ENCODE measurements at places on chromosomes 5 and 9.
A peak's percentile ranks its signal among the peaks of the same experiment; 100 is the strongest.

- no peak for DNase-seq
Measured at GRCh38 chr5:96657068-96657467, 5.1 kb upstream of the CAST start.

DNA sequence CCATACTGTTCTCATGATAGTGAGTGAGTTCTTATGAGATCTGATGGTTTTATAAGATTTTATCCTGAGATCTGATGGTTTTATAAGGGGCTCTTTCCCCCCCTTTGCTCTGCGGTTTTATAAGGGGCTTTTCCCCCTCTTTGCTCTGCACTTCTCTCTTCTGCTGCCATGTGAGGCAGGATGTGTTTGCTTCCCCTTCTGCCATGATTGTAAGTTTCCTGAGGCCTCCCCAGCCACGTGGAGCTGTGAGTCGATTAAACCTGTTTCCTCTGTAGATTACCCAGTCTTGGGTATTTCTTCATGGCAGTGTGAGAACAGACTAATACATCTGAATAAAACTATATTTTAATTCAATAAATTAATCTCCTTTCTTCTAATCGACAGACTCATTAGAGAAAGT is 64.9 kb upstream of the ZSWIM6 start:
- DNase-seq = no peak

- no peak for DNase-seq
Measured at GRCh38 chr9:96616817-96617438, 2.7 kb downstream of the CDC14B start.

DNA sequence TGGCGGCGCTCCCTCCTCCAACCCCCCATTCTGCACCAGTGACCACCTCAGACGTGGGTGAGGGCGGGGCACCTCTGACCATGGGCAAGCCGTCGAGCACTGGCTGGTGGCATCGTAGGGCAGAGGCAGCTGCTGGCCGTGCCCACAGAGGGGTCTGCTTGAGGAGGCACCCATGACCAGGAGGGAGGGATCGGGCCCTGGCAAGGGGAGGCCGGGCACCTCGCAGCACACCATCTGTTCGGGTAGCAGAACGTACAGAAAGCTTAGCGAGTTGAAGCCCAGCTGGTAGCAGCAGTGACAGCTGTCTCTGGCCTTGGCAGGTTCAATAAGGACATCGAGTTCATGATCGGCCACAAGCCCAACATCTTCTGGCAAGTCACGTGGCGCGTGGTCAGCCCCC is 4.3 kb upstream of the SLC6A18 start:
- no peak for DNase-seq

GRCh38 chr9:20524776-20525175 is 97.5 kb downstream of the MLLT3 start:
- no peak for DNase-seq

DNA sequence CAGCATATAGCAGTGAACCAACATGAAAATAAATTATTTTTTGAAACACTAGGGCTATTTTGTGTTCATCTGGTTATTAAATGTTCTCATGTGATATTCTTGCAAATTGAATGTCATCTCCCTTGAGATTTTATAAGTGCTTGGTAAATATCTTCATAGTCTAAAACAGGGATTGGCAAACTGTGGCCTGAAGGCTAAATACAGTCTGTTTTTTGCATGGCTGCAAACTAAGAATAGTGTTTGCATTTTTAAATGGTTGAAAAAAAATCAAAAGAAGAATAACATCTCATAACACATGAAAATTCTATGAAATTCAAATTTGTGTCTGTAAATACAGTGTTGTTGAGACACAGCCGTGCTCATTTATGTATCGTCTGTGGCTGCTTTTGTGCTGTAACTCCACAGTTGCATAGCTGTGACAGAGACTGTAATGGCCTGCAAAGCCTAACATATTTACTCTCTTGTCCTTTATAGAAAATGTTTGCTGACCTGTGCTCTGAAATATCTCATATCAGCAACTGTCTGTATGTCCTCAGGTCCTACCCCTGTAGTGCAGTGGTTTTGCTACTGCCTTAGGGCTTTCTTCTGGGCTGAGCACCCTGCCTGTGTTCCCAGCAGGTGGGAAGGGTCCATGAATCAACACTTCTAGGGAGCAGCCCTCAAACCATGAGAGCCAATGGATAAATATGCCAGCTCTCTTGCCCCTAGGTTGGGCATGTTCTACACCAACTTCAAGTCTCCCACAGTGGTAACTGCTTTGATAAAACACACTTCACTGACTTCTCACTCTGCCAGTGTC is 41.7 kb upstream of the ARRDC3 start:
- DNase-seq = no peak

DNA sequence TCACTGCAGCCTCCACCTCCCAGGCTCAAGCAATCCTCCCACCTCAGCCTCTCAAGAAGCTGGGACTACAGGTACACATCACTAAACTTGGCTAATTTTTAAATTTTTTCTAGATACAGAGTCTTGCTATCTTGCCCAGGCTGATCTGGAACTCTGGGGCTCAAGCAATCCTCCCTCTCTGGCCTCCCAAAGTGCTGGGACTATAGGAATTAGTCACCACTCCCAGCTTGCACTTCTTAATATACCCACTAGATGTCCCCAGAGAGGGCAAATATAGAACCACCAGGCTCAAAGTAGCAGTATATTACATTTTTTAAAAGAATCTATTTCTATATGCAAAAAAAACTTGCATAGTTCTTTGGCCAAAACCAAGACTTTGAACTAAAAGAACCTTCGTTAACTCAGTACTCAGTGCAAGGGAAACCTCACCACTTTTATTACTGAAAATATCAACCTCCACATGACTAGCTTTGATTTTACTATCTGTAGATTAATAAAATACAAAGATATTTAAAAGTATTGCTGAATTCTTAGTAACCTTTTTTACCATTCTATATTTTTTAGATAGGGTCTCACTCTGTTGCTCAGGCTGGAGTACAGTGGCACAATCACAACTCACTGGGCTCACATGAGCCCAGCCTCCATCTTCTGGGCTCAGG is 25.8 kb upstream of the HSD17B3 start:
- peak; percentile 53 for DNase-seq

- DNase-seq = no peak
Measured at GRCh38 chr5:40738502-40738901, 17.3 kb downstream of the TTC33 start.

DNA sequence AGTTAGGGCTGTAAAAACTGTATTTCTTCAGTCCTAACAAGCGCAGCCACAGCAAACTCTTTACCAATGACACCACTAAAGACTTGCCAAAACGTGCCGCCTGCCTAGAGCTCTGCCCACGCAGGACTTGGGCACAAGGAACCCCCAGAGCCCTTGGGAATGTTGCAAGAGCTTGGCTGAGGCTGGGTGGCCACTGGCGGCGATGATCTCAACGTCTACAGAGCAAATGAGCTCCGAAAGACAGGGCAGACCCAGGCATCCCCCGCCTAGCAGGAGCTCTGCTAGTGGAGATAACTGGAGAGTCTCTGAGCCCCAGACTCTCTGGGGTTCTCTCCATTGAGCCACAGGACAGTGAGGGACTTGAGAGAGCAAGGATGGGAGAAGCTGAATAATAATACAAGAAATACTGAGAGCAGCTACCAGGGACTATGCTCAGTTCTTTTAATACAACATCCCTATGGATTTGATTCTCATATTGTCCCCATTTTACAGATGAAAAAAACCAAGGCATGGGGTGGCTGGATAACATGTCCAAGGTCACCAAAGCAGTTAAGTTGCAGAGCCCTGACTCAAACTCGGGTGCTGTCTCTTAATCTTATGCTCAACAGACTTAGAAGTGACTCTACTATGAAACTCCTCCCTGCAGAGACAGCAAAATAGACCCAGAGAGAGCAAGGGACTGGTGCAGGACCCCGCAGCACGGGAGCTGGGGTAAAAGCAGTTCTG is 32.5 kb downstream of the SHB start:
- DNase-seq = no peak

DNA sequence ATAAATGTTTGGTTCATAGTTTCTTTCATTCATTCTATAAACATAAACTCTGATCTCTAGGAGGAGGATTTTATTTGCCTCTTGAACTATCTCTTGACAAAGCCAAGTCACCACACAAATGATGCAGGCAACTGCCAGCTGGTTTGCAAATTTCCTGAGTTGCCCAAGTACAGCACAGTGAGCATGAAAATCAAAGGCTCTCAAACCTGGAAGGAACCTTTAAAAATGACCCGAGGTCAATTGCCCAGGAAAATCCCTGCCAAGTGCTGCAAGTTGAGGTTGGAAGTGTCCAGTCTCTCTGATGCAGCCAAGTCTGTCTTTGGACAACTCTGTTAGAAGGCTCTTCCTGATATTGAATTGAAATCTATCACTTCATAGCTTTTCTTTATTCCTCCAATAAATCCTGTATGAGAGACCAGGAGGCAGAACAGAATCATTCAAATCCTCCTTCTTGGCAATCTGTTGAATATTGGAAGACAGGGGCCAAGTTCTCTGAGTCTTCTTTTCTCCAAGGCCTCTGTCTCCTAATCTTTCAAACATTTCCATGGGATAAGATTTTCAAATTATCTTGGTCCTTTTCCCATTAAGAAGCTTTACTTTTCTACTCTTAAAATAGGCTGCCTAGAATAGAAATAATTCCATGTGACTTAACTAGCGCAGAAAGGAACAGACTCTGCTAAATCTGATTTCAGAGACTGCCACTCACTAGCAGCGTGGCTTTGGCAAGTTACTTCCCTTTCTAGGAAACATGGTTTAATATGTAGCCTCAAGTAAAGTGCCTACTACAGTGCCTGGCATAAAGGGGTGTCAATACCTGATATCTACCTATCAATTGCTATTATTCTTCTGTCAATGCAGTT is 159.2 kb downstream of the SNX18 start:
- DNase-seq = no peak

- no peak for DNase-seq
Measured at GRCh38 chr9:32180597-32180996, 203.8 kb upstream of the ACO1 start.

DNA sequence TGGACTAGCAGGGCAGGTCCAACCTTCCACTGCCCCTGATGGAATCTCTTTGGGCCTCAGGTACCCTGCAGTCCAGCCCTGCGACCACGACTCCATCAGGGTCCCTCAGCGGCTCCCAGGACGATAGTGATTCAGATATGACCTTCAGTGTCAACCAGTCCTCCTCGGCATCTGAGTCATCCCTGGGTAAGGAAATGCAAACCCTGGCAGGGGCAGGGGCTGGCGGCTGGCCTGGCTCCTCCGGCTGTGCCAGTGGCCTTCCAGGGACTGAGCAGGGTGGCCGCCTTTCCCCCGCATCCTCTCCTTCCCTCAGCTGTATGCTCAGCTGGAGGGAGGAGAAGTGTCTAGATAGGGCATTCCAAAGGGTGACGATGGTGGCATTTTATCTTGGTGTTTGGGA is 45.0 kb downstream of the NEURL1B start:
- DNase-seq = no peak

DNA sequence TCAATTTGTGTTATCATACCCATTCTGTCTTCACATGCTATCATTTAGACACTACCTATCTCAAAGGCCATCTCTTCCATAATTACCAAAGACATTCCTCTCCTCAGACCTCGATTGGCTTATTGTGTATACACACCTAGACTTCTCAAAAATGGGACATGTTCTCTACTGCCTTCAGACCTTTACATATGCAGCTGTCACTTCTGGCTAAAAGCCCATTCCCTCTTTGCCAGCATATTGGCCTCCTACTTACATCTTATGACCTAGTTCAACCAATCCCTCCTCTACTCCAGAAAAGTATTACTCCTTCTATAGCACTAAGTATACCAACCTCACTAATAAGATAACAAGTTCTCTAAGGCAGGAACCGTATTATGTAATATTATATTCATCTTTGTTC is 84.4 kb downstream of the RAPGEF6 start:
- DNase-seq = no peak

DNA sequence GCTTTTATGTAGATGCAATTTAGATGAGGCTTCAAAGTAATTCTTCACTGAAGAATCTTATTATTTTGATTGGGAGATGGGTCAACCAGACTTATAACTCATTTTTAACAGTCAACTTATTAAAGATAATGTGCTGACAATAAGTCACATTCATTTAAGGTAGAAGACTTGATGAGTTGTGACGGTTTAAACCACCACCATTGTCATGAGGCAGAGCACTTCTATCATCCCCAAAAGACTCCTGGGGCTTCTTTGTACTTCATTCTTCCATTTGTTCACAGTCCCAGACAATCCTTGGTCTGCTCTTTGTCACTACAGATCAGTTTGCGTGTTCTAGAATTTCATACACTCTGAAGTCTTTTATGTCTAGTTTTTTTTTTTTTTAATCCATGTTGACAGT is 346.1 kb downstream of the RASEF start:
- no peak for DNase-seq

GRCh38 chr5:167849874-167850273 is 441.6 kb upstream of the WWC1 start:
- DNase-seq = no peak

GRCh38 chr5:181204826-181205760 is at the start of gene TRIM7:
TSS of gene TRIM7 (minus strand) at chr5:181205196. CDS start at chr5:181205110, 86 bp downstream.
- DNase-seq = no peak

DNA sequence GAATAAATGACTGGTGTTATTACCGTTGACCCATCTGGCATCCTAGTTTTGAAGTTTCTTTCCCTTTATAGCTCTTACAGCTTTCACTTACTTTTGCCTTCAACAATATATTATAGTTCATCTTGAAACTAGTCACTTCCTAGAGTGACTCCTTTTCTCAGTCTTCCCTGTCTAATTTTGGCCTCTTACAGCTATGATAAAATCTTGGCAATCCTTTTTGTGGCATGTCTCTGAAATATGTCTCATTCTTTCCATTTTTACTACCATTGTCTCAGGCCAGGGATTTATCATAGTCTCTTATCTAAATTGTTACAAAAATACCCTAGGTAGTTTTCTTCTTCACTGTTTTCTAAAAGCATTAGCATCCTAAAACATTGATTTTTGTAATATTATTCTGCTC is 621.3 kb upstream of the ZNF608 start:
- no peak for DNase-seq

GRCh38 chr9:36479101-36479500 is 79.0 kb upstream of the RNF38 start:
- DNase-seq = no peak

DNA sequence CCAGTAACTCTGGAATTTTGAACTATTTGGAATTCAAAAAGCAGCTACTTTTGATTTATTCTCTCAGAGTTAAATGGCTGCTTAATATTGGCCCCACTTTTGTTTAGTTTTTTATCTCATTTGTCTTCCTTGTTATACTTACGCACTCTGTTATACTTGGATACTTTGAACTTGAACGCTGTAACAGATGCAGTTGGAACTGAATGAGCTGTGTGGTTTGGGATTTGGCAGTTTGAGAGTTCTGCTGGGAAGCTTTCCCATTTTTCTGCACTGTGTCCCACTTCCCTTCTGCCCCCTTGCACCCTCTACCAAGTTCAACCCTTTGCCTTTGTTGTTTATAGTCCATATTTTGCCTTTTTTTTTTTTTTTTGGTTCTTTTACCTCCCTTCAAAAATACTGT is 3.8 kb downstream of the RHOBTB3 start:
- no peak for DNase-seq

GRCh38 chr5:1516615-1517601 is 6.9 kb downstream of the LPCAT1 start:
- DNase-seq = no peak

- DNase-seq = no peak
Measured at GRCh38 chr5:14531668-14532067, 49.9 kb upstream of the OTULINL start.

Data from naive thymus-derived CD4-positive, alpha-beta T cell (primary cell).